ENCODE measurements at places on chromosomes 1 and 21. TPM values are rescaled to one million over a fixed set of nuclear protein-coding genes. Genes with fewer than 3 reads are reported as not detected.

Gene HMGCL
- total RNA-seq = 35.7 TPM

Gene LIX1L
- total RNA-seq = 51.0 TPM

Gene LRRN2
- 0.10 TPM for total RNA-seq

Gene CCDC190
- total RNA-seq = not detected

Gene PYHIN1
- total RNA-seq = 56.6 TPM

Gene HPCA
- 0.38 TPM for total RNA-seq

Gene GUK1
- total RNA-seq = 284 TPM

Gene GJC2
- total RNA-seq = 0.55 TPM

Gene NMNAT2
- total RNA-seq = 0.28 TPM

GRCh38 chr21:28624626-28625025, 368.1 kb downstream of the LTN1 start:
- DNase-seq = no peak

DNA sequence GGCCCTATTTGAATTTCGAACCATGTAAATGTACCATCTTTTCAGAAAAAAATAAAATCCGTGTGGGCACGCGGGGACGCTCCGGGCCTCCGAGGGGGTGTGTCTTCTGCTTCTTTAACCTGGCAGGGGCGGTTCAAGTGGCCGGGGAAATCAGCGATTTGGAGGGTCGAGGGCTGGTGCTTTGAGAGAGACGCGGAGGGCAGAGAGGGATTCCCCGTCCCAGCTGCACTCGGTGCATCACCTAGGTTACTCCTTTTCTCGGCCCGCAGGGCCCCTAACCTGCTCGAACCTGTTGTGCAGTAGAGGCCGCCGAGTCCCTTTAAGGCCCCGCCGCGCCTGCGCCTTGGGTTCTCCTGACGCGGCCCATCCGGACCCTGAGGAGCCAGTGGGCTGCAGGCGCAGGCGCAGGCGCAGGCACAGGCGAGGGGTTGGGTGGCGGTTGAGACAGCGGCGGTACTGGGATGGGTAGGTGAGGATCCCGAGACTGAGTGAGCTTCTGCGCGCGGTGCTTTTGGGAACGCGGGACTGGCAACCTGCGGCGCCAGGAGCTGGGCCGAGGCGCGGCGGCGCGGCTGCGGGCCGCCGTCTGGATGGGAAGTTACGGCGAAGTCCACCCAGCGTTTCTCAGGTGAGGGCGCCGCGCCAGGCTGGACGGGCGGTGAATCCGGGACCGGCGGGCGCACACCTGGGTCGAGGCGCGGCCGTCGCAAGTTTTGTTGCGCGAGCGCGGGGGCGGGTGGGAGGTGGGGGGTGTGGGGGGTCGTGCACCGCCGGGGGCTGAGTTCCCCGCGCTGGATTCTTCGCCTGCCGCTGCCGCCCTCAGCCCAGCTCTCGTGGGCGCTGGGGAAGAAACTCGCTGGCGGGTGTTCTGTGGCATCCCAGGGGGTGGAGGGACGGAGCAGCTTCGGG, at the start of gene NBPF3:
Gene NBPF3 (plus strand): TSS at position 417 of the 909 bp plus-strand sequence. CDS start 4,950 bp downstream, outside the sequence.
- DNase-seq = peak; percentile 85

DNA sequence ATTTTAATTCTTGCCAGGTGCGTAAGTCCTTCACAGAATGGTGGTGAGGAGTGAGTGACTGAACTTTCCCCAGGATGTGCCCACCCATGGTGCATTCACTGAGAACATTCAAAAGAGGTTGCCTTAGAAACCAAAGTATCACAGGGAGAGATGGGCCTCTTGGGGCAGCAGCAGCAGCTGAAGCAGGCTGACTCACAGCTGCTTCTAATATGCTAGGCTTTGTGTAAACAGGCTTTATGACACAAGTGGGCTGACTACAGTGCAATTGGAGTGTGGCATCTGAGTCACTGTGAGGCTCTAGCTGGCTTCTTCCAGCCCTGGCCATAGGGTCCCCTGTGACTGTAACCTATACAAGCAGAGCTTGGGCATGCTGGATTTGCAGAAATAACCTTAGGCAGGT, 12.6 kb downstream of the PIGP start:
- no peak for DNase-seq

- no peak for DNase-seq
Measured at GRCh38 chr21:34722684-34723300, 54.0 kb downstream of the CLIC6 start.

DNA sequence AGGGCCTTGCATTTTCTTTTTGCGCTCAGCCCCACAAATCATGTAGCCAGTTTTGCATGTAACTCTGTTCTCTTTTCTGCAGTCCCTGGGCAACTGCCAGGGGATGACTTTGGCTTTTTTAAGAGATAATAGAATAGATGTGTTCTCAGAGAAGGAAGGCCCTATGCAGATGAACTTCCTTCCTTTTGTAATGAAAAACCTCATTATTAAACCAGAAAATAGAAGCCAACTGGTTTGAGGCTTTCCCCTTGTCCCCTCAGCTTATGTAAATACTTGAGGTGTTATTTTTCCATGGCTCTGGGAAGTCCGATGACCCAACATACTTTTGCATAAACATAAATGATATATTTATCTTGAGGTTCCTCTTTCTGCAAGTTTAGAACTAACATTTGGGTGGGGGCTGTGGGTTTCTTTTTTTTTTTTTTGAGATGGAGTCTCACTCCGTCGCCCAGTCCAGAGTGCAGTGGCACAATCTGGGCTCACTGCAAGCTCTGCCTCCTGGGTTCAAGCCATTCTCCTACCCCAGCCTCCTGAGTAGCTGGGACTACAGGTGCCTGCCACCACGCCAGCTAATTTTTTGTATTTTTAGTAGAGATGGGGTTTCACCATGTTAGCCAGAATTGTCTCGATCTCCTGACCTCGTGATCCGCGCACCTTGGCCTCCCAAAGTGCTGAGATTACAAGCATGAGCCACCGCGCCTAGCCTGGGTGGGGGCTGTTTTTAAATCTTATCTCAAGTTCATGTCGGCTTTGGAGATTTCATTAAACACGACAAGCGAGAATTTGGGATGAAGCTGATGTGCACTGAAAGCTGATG, 14.4 kb upstream of the FCRL5 start:
- no peak for DNase-seq

DNA sequence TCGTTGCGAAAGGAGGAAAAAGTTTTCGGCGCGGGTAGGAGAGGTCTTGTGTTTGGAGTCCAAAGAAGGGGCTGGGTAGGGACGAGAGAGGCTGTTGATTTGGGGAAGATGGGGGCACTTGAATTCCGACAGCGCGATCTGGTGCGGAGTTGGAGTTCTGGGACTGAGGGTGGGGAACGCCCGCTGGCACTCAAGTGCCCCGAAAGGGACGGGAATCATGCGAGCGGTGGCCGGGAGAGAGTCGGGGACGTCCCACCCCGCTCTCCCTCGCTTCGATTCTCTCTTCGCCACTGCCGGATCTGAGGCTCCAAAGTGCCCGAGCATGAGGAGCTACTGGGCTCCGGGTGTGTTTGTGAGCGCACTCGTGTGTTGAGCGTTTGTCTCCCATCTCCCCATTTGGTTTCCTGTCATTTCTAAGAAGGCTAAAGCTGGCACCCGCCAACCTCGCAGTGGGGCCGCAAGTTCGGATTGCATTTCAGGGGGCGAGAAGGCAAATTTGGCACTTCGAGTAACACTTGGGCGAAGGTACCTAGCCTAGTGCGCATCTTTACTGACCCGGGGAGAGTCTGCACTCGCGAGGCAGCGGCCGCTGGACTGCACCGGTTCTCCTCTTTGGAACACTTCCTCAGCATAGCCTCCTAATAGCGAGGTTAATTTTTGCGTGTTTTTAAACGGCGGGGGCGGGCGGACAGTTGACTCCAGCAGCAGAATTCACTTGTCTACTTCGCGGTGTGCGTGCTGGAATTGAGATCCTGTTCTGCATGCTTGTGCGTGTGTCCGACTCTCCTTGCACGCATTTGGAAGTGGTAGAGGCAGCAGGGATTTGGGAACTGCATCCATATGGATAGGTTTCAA, 1.2 kb downstream of the CHRM3 start:
- DNase-seq = no peak

DNA sequence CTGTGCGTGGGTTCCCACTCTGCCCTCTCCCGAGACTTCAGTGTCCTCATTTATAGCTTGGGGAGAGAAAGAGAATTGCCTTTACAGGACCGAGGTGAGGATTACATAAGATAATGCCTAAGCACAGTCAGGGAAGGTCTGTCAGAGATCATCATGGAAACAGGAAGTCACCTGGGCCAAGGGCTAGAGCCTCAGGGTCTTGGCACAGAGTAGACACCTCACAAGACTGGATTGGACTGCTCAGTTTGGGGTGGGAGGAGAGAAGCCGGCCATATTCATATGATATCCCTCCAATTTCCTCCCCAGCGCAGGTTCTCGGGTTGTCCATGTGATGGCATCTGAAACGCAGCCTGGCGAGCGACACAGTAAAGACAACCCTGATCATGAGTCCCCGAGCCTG, 3.8 kb downstream of the CNR2 start:
- no peak for DNase-seq

DNA sequence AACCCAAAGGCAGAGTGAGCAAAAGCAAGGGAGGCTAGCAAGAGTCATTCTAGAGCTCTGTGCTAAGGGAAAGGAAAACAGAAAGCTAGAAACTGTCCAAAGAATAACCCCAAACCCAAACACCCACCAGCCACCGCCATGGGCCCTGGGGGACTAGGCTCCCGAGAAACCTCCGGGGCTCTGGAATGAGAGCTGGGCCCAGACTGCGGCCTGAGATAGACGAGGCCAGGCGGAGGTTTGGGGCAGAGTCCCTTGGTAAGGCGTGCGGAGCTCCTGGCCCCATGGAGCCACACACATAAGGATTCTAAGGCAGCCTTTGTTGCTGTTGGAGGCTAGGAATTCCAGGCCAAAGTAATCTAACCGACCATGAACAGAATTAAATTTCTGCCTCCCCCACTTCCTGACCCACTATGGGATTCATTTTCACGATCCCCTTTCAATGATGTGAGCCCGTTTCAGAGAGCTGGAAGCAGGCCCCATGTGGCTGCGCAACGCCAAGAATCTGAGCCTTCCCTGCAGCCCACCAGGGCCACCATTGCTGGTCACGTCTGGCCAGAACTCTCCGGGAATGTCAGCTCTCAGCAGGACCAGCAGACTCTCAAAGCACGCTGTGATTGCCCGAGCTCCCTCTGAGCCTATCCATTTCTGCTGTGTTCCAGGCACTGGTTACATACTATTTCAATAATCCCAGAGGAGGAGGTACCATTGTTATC, 145.0 kb downstream of the TRABD2B start:
- no peak for DNase-seq

Data from activated CD4-positive, alpha-beta memory T cell treated with anti-CD3 and anti-CD28 coated beads, Interleukin-2, amount 10 ng/mL, durations not matched to agents 7 days and 5 days (primary cell).